ENCODE measurements at places on chromosomes 2 and 18. TPM values are rescaled to one million over a fixed set of nuclear protein-coding genes. Genes with fewer than 3 reads are reported as not detected.
A peak's percentile ranks its signal among the peaks of the same experiment; 100 is the strongest.

GRCh38 chr2:131104487-131105155, 515 bp upstream of the PLEKHB2 start:
- peak; percentile 61 for DNase-seq

- DNase-seq: no peak
These were observed 13.0 kb downstream of the L3MBTL4 start for GRCh38 chr18:6401687-6402086.

DNA sequence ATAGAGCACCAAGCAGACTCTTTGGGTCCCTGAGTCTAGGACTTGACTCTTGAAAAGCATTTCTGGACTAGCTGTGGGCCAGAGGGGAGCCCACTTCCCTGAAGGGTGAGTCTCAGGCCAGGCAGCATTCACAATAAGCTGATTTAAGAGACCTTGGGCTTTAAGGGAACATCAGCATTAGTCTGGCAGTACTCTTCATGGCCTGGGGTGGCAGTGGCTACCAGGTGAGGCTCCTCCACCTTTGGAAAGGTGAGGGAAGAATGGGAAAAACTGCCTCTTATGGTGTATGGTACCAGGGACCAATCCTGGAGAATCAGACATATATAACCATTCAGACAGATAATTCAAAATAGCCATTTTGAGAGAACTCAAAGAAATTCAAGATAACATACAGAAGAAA, 599.9 kb upstream of the POU3F3 start:
- DNase-seq: no peak

The C2orf76 gene
- 9.7 TPM for total RNA-seq

DNA sequence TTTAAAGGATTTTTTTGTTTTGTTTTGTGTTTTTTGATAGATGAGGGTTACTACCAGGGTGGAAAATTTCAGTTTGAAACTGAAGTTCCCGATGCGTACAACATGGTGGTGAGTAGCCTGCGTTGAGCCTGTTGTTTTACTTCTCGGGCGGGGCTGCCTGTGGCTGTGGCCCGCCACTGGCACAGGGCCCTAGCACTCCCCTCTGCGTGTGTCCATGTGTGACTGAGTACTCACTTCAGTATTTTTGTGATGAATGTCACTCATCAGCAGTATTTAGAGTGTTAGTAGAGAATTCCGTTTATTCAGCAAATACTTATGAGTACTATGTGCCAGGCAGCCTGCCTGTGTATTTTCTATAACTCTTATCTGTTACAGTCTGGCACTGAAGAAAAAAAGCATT, 44.3 kb upstream of the SCLY start:
- no peak for DNase-seq

The FHOD3 gene
- total RNA-seq: 16.0 TPM

DNA sequence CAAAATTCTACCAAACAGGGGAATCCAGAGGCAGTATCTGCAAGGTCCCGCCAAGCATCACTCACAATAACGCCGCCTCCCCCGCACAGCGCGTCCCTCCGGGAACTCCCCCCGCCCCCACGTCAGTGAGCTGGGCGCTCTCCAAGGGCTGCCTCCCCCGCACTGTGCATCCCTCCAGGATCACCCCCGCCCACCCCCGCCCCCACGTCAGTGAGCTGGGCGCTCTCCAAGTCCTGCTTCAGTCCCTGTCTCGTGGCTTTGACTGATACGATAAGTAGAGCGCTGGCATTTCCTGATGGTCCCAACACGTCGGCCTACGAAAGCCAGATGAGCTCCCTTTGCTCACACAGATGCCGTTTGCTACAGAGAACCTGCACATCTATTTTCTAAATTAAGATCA, 130.7 kb upstream of the TPO start:
- DNase-seq: no peak

GRCh38 chr2:219430633-219431615, 3.7 kb upstream of the SPEG start:
- DNase-seq: peak; percentile 55

The IGFBP2 gene
- total RNA-seq: 33.5 TPM

The MAP3K19 gene
- total RNA-seq: not detected

GRCh38 chr2:187615364-187615763, 61.1 kb upstream of the TFPI start:
- no peak for DNase-seq

- DNase-seq: no peak
These were observed 14.1 kb downstream of the ZNF407 start for GRCh38 chr18:74611765-74612164.

GRCh38 chr18:70024093-70024492, 76.4 kb upstream of the CD226 start:
- no peak for DNase-seq

The CRACDL gene
- total RNA-seq: not detected

GRCh38 chr2:120344214-120344975, 1.5 kb upstream of the INHBB start:
- DNase-seq: no peak

DNA sequence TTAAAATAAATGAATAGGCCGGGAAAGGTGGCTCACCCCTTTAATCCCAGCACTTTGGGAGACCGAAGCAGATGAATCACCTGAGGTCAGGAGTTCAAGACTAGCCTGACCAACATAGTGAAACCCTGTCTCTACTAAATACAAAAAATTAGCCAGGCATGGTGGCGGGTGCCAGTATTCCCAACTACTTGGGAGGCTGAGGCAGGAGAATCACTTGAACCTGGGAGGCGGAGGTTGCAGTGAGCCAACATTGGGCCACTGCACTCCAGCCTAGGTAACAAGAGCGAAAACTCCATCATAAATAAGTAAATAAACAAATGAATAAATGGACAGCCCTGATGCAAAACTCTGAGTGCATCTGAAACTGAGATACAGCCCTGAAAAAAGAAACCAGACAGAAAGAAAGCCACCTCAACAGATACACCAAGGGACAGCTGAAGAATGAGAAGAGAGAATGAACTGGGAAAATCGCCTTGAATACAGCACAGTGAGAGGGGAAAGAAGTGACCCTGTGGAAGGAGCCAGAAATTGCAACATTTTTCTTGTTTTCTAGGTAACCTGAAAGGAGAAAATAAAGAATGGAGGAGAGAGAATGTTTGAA, 64.4 kb downstream of the TRABD2A start:
- DNase-seq: no peak

The UGT1A4 gene
- total RNA-seq: not detected

- peak; percentile 41 for DNase-seq
These were observed 189.4 kb upstream of the LHCGR start for GRCh38 chr2:48944956-48945355.

GRCh38 chr2:9228781-9229469, 22.3 kb downstream of the ASAP2 start:
- no peak for DNase-seq

- no peak for DNase-seq
These were observed 19.2 kb downstream of the DTNA start for GRCh38 chr18:34729264-34729663.

DNA sequence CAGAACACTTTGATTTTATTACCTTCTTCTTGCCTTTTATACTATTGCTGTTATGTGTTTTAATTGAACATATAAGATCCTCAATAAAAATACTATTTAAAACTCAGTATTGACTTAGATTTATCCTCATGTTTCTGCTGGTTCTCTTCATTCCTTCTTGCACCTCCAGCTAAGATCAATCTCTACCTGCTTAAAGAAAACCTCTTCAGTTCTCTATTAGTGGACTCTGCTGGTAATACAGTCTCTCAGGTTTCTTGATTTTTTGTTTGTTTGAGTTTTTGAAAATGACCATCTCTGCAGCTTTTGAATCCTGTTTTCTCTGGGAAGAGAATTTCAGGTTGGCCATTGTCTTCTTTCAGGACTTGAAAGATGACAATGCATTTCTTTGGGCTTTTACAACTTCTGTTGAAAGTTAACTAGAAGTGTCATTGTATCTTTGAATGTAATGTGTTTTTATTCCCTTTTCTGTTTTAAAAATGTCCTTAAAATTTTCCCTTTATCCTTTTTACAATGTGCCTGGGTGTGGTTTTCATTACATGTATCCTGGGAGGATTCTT, 29.8 kb upstream of the TMEM131 start:
- DNase-seq: no peak

GRCh38 chr2:115491186-115491793, 1048.8 kb downstream of the DPP10 start:
- no peak for DNase-seq

- peak; percentile 36 for DNase-seq
These were observed 178.3 kb upstream of the DSEL start for GRCh38 chr18:67694787-67695186.

DNA sequence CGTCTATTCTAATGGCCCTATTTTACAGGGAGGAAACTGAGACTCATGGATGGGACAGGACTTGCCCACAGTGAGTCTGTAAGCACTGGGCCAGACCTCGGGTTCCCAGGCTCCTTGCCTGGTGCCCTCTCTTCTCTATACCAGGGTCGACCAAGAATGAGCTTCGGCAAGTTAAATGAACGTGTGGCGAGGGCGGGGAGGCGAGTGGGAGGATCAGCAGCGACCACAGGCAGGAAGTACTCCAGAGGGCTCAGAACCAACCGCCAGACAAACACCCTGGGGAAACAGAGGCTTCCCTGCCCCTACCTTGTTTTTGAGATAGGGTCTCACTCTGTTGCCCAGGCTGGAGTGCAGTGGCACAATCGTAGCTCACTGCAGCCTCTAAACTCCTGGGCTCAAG, 177.7 kb upstream of the SMAD2 start:
- no peak for DNase-seq

GRCh38 chr2:241482126-241482955, 26.0 kb downstream of the STK25 start:
- no peak for DNase-seq

GRCh38 chr18:37484983-37485834, 80.4 kb downstream of the CELF4 start:
- peak; percentile 5 for DNase-seq

- peak; percentile 56 for DNase-seq
These were observed 354.1 kb downstream of the TXNL1 start for GRCh38 chr18:56284319-56284718.

DNA sequence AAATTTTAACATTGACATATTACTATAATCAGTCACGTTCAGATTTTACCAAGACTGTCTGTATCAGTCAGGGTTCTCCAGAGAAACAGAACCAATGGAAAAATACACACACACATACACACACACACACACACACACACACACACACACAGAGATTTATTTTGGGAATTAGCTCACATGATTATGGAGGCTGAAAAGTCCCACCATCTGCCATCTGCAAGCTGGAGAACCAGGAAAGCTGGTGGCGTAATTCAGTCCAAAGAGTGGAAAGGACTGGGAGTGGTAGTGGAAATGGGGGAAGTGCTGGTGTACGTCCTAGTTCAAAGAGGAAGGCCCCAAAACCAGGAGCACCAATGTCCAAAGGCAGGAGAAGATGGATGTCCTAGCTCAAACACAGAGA, 166.4 kb downstream of the AKAIN1 start:
- DNase-seq: no peak

DNA sequence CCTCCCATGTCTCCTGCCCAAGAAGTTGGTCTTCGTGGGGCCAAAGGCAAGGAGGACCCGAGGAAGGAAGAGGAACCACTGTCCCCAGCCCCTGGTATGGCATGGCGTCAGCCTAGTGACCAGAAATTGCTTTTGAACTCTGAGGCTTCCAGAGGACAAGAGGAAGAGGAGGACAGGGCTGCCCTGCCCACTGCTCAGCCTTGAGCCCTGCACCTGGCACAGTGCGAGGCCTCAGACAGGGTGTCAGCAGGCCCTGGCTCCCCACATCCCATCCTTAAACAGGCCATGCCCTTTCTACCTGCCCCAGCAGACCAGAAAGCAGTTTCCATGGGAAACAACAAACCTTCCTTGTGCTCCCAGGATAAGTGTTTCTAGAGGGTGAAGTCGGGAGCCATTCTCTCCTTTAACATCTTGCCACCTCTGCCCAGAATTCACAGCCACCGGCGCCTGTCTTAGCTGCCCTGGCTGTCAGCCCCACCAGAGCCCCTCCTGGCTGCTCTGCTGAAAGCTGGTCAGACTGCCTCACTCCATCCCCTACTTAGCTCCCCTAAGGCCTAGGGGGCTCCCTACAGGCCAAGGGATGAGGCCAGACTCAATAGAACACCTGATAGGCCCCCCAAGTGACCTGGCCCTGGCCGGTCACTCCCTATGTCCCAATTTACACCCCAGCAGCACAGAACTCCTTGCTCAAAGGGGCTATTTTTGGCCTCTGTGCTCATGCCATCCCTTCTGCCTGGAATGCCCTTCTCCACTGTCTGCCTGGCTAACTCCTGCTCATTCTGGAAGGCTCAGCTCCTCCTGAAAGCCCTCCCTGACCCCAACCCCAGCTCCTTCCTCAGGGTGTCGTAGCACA, 20.6 kb downstream of the ATOH8 start:
- no peak for DNase-seq

DNA sequence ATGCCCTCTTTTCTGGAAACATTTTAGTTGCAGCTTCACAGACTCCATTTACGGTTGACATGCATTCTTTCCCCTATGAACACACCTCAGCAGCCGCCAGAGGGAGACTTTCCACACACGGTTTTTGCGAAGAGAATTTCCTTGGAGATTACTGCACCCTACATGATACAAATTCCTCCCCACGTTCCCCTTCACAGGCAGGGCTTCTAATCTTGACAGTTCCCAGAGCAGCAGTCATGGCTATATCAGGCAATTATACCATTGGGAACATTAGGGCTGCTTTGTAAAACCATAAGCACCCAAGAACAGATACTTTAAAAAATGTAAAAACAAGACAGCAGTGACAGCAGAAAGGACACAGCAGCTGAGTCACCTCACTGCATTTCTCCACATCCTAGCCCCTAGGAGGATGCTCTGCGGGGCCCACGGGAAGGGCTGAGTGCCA, 253.8 kb downstream of the TGIF1 start:
- peak; percentile 73 for DNase-seq

The DES gene
- total RNA-seq: 4.3 TPM

The RNF152 gene
- 18.9 TPM for total RNA-seq

The NT5C1B gene
- not detected for total RNA-seq
